ENCODE measurements at places on chromosomes 16 and 17. TPM values are rescaled to one million over a fixed set of nuclear protein-coding genes. Genes with fewer than 3 reads are reported as not detected.

GRCh38 chr17:10010752-10011151 lies 105.7 kb upstream of the RCVRN start:
- no peak for DNase-seq

DNA sequence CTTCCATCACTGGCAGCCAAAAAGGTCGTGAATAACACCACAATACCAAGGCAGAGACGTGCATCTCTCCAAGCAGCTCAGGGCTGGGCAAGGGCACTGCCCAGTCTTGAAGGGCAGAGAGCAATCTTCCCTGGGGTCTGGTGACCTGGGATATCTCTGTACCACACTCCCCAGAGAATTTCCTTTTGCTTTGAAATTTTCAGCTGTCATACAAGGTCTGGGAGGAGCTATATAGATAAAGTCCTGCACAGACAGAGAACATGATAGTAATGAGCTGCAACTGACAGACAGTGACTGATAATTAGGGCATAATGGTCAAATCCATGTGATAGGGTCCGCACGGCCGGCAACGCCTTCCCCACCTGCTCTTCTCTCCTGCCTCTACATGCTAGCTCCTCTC lies 68.2 kb downstream of the DYNLRB2 start:
- DNase-seq: no peak

DNA sequence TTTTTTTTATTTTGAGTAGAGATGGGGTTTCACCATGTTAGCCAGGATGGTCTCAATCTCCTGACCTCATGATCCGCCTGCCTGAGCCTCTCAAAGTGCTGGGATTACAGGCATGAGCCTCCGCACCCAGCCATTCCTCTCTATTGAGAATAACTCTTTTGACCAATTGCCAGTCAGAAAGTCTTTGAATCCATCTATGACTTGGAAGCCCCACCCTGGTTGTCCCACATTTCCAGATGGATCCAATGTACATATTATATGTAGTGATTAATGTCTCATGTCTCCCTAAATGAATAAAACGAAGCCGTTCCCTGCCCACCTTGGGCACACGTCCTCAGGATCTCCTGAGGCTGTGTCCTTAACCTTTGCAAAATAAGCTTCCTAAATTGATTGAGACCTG lies 228.3 kb upstream of the NLRP1 start:
- no peak for DNase-seq

GRCh38 chr17:19703828-19704613 lies 12.4 kb downstream of the SLC47A2 start:
- no peak for DNase-seq

GRCh38 chr17:28221751-28222414 lies 97.1 kb upstream of the TMEM97 start:
- DNase-seq: no peak

DNA sequence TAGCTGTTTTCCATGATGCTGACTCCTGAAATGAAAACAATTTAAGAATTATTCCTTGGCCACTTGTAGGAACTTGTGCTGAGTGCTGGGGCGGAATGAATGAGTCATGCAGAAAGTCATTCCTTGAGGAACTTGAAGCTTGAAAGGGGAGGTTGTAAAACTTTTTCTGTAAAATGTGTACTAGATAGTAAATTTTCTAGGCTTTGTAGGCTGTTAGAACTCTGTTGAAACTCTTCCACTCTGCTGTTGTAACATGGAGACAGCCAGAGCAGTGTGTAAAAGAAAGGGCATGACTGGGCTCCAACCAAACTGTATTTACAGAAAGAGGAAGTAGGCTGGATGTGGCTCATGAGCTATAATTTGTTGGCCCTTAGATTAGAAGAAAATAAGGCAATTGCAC lies 46.1 kb downstream of the ABCA8 start:
- peak; percentile 24 for DNase-seq

GRCh38 chr17:72025113-72025512 lies 95.7 kb upstream of the SOX9 start:
- DNase-seq: no peak

- DNase-seq: no peak
Observed at GRCh38 chr16:1354815-1355540, 3.2 kb downstream of the GNPTG start.

DNA sequence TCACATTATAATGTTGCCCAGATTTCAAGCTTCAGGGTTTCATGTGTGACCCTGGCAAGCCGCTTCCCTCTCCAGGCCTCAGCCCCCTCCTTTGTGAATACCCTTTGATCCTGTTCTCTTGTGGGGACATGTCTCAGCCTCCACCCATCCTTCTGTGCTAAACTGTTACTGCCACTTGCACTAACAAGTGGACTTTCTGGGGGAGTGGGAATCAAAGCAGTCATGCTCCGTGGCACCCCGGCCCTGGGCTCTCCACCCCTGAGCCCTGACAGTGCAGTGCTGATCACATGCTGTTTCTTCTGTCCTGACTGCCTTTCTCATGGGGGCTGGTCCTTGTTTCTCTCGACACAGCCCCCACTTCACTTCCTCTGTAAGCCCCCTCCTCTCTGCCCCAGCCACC lies 9.7 kb upstream of the DCAF7 start:
- DNase-seq: no peak

DNA sequence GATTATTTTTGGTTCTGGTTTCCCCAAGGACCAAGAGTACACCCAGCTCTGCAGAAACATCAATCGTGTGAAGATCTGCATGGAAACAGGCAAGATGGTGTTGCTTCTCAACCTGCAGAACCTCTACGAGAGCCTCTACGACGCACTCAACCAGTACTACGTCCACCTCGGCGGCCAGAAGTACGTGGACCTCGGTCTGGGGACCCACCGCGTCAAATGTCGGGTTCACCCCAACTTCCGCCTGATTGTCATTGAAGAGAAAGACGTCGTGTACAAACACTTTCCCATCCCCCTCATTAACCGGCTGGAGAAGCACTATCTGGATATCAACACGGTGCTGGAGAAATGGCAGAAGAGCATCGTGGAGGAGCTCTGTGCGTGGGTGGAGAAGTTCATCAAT lies 67.4 kb upstream of the ENDOV start:
- DNase-seq: no peak

GRCh38 chr16:81873843-81874752 lies 95.0 kb downstream of the PLCG2 start:
- DNase-seq: no peak

GRCh38 chr17:82017612-82018151 lies 5.0 kb downstream of the CENPX start:
- no peak for DNase-seq

- DNase-seq: peak; percentile 29
Observed at GRCh38 chr17:10059684-10060211, 138.7 kb downstream of the GAS7 start.

DNA sequence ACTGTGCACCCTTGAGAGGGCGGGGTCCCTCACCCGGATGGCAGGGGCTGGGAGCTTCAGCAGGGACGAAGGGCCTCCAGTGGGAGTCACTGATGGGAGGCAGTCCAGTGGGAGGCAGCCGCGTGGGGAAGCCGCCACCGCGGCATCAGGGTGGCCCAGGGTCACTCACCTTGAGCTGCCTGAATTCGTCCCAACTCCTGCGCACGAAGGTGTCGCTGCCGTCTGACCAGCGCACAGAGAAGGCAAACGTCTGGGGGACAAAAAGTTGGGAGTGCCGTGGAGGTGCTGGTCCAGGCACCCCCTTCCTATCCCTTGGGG lies 540 bp downstream of the NOXO1 start:
- DNase-seq: no peak

DNA sequence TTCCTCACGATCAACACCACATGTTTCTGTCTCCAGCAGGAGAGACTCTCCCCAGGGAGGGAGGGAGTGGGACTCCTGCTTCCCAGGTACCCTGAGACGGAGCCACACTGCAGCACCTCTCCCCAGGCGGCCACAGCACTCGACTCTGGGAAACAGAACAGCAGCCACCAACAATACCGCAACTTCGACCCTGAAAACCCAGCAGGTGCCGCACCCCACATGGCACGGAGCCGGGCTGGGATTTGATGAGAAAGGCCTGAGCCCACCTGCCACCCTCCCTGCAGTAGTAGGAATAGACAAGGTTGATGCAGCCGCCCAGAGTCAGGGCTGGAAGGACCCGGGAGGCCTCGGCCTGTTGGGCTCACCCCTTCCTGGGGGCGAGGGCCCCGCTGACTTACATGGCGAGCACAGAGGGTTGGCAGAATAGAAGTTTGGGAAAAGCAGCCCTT lies 14.4 kb downstream of the GALNS start:
- DNase-seq: no peak

DNA sequence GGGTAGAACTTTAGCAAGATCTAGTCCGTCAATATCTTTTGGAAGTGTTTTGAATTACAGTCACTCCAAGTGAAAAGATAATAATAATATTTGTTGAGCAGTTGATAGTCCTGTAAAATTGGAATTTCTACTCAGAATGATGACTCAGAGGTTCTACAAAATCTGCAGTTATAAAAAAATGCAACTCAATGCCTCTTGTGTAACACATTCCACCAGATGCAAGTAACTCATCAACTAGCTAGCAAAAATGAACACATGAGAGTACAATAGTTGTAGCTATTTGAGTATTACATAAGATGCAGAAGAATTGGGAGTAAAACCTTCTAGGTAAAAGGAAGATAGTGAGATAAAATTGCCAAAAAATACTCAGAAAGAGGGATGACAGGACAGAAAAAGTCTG lies 177.2 kb downstream of the CDH8 start:
- DNase-seq: no peak

DNA sequence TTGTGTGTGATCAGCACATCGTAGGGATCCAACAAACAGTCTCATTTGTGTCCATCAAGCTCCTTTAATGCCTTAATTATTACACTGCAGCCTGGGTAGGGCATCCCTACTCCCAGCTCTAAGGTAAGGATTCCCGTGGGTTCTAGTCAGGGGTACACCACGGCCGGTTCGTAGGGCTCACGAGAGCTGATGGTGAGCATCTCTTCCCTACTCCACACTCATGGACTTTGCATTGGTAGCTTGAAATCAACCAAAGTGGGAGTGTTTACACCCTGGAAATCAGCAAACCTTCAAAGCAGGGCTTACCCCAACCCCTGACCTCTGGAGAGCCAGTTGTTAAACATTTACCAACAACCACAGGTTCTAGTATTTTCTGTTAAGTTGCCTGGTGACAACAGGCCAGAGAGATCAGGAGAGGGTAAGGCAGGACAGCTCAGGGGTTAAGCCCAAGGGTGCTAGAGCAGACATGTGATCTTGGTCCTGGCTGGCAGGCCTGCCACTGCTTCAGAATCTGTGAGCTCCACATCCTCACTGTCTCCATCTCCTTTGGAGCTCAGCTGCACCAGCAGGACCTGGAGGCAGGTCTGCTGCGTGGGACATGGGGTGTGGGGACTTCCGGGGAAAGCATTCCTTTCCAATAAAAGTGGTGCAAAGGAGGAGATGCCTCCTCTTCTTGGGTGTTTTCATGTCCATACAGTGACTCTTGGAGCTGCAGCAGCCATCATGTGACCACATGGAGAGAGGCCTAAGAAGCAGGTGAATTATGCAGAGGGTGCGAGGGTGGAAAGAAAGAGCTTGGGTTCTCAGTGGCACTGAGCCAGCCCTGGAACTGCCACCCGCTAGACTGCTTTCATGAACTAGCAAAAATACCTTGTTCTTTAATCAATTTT lies 36.1 kb upstream of the ZCCHC14 start:
- no peak for DNase-seq

- DNase-seq: no peak
Observed at GRCh38 chr17:55704401-55704800, 18.3 kb downstream of the TMEM100 start.

- DNase-seq: peak; percentile 68
Observed at GRCh38 chr17:78862073-78863023, 21.7 kb upstream of the USP36 start.

DNA sequence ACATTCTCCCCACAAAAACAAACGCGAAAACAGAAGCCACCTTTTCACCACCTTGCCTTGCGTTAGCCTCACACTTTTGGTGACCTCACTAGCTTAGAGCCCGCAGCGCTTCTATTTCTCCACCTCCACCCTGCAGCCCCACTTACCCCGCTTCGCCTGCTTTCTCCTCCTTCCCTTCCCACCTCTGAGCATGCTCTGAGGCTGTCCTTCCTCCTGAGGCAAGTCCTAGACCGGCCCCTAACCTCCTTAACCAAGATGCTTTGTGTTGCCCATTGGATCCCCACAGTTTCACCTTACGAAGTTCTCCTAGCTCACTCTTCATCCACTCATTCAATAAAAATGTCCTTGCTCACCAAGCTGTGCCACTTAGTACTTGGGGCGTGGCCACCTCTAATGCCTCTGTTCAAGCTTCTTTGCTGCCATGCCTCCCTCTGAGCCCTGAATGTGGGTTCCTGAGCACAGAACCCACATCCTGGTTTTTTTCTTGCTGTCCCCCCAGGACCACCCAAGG lies 1.3 kb downstream of the GNGT2 start:
- no peak for DNase-seq

DNA sequence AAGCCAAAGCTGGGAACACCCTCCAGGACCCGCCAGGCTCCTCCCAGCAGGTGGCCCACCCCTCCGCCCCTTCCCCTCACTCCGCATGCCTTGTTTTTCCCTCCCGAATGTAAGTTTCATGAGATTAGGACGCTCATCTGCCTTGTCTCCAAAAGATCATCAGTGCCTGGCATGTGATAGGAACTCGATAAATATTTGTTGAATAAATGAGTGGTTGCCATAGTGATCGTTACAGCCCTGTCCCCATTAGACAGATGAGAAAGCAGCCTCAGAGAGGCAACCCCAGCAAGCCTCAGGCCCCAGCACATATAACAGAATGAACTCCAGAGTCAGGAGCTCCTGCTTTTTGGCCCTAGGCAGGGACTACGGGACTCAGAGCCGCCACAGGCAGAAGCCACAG lies 5.0 kb downstream of the CAMKK1 start:
- no peak for DNase-seq

GRCh38 chr16:78098087-78098486 lies 1.4 kb upstream of the WWOX start:
- no peak for DNase-seq

GRCh38 chr16:15518381-15519351 lies 84.3 kb downstream of the BMERB1 start:
- DNase-seq: no peak

GRCh38 chr17:64130559-64131001 lies 636 bp upstream of the ERN1 start:
- no peak for DNase-seq

DNA sequence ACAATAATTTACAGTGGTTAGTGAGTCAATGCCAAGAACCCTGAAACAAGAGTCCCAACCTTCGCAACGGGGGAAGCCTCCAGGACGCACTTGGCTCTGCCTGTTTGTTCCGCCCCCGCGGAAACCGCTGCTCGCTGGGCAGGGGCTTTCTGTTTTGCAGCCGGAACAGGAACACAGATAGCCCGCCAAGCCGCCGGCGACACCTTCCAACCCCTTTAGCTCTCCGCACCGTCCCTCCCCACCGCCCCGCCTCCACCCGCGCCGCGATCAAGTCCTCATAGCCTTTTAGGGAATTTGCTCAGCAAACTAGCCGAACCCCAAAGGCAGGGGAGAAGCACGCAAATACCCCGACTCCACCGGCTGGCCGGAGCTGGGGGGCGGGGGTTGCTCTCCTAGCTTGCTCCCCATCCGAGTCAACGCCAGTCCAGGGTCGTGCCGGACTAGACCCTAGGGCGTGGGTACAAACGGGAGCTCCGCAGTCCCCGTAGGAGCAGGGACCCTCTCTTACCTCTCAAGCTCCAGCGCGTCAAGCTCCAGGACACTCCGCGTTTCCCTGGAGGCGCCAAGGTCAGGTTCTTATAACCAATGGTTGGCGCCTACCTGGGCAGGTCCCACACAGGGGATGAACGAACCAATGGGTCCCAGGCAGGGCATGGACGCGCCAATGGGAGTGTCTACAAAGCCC lies at the start of gene SLFN13:
SLFN13 (minus strand) TSS at position 553 of the 685 bp plus-strand sequence. CDS start 3,086 bp downstream, outside the sequence.
- peak; percentile 91 for DNase-seq

The SLC38A8 gene
- not detected for total RNA-seq

The SLC38A7 gene
- 9.4 TPM for total RNA-seq

The EVPLL gene
- not detected for total RNA-seq

The GRAP gene
- 1.2 TPM for total RNA-seq

The SLC5A10 gene
- total RNA-seq: not detected

Data from mucosa of descending colon (tissue), 3 donors.